ENCODE measurements at places on chromosomes 2 and 18.

GRCh38 chr2:33246432-33246831 is 230.0 kb upstream of the RASGRP3 start:
- DNase-seq: no peak

DNA sequence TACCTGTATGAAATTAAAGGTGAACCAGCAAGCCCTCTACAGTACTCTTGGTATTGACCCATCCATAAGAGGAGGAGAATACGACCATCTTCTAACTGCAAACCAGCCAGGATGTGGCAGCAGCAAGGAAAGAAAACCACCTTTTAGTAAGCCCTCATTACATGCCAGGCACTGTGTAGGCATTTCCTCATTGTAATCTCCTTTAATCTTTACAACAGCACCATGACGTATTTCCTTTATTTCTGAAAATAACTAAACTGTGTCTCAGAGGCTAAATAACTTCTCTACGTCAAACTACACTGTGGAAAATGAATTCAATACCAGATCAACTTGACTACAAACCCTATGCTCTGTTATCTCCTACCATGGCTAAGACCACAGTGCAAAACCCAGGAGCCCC is 18.2 kb downstream of the WDR35 start:
- DNase-seq: no peak

GRCh38 chr2:200324362-200324761 is 17.9 kb downstream of the SPATS2L start:
- no peak for DNase-seq

DNA sequence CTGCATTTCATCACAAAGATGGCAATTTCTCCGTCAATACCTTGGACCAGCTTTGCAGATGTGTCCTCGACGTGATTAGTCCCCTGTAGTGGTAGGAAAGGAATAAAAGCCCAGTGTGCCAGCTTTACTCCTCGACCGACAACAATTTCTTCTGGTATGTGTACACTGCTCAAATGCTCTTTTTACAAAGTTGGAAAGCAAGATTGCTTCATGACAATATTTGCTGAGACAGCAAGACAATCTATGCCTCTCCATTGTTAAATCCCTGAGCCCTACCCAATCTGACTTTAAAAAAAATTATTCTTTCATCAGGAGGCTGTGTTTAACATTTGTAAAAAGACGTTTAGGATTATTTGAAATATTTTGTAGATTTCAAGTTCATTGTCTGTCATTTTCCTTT is 27.6 kb upstream of the ZEB2 start:
- no peak for DNase-seq

- DNase-seq: no peak
These were observed 61.4 kb upstream of the MSTN start for GRCh38 chr2:190123956-190124355.

DNA sequence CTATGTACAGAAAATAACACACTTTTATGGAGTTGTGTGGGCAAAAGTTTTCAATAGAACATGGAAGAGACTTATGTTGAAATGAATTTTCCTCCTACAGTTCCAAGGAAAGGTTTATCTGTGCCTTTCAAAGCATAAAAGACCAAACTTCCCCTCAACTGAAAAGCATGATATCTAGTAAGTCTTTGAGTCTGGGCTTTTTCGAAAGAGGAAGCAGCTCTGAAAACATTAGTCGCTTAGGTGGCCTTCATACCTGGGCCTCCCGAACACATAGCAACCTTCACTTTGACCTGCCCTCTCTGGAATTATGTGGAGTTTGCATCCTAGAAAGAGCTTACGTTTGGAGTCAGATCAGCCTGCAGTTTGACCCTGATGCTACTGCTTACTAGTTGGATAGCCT is 4.8 kb upstream of the CAPN14 start:
- no peak for DNase-seq

- no peak for DNase-seq
These were observed 999 bp downstream of the INSIG2 start for GRCh38 chr2:118089139-118089800.

- no peak for DNase-seq
These were observed 247.8 kb downstream of the BCL2 start for GRCh38 chr18:63071701-63072141.

DNA sequence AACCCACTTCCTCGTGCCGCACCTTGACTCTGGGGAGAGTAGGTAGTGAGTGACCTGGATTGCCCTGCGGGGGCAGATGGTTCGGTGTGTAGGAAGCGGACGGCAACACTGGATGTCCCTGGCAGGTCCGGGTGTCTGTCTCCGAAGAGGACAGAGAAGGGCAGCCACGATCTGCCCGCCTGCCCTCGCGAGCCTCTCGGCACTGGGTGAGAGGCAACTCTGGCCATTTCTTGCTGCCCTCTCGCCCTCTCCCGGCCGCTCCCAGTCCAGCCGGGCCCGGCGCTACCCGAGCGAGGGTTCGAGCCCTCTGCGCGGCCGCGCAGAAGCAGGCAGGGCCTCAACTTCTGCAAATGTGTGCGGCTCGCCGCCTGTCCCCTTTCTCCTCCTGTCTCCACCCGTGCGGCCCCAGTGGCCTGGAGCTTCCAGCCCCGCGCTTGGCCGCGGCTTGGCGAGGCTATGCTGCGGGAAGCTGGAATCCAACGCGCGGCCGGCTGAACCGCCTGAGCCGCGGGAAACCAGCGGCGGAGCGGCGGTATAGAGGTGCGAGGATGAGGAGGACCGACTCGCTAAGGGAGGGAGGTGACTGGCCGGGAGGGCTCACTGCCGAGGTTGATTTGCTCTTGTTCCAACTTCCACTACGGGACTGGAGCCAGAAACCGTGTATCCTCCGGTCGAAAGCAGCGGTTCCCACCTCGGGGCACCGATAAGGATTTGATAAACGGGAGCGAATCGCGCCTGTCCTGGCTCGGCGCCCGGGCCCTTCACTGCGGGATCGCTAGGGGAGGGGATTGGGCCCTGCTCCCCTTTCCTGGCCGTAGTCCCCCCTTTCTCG is 1.5 kb downstream of the EPAS1 start:
- no peak for DNase-seq

DNA sequence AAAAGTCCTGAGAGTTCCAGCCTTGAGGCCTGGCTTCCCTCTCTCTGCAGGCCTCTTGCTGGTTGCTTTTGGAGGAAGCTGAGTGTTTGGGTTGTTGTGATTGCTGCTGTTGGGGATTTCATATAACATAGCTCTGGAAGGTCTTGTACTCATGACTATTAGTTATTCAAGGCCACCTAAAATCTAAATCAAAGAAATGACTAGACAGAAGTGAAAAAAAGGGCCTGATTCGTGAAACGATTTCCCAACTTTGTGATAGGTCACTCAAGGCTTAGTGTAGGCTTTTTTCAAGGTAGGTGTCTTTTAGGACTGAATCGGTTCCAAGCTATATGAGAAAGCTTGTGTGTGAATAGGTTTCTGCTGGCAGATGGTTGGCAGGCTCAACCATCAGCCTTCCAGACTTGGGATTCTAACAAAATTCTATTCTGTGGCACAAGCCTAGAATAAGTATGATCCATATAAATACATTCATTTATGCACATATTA is 164.4 kb downstream of the FMNL2 start:
- no peak for DNase-seq

- DNase-seq: no peak
These were observed 423.1 kb upstream of the CHST9 start for GRCh38 chr18:27608174-27608573.

- no peak for DNase-seq
These were observed 811.8 kb upstream of the ACVR2A start for GRCh38 chr2:147033044-147033443.

DNA sequence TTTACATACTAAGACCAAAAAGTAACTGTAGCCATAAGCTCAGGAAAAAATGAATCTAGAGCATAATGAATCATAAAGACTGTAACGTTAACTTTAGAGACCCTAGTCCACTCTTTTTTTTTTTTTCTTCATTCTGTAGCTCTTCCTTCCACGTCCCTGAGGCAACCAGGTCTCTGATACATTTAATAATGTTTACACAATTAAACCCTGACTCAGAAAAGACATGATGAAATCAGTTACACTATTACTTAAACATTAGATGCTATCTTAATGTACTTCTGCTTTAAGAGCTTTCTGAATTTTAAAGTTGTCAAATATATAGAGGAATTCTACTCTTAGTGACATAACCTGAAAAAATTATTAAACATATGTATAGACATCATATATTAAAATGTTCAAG is 1121.5 kb upstream of the DDX18 start:
- no peak for DNase-seq

DNA sequence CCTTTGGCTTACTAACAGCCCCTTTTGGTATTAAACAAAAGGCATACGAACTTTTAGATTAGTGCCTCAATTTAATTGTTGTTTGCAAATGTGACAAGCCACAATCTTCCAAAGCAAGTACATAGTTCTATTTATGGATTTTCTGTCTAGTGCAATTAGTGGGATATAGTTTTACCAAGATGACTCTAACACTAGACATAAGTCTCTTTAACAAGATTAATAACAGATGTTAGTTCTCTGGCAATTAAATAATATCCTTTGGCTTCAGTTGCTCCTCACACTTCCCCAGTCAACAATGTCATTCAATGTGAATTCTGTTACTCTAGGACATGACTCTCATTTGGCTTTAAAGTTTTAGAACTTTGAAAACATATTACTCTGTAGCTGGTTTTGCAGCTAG is 16.7 kb upstream of the MC4R start:
- no peak for DNase-seq

GRCh38 chr2:149885468-149885867 is 297.9 kb upstream of the MMADHC start:
- DNase-seq: no peak

- no peak for DNase-seq
These were observed 108.1 kb downstream of the ARHGEF33 start for GRCh38 chr2:38997781-38998180.

DNA sequence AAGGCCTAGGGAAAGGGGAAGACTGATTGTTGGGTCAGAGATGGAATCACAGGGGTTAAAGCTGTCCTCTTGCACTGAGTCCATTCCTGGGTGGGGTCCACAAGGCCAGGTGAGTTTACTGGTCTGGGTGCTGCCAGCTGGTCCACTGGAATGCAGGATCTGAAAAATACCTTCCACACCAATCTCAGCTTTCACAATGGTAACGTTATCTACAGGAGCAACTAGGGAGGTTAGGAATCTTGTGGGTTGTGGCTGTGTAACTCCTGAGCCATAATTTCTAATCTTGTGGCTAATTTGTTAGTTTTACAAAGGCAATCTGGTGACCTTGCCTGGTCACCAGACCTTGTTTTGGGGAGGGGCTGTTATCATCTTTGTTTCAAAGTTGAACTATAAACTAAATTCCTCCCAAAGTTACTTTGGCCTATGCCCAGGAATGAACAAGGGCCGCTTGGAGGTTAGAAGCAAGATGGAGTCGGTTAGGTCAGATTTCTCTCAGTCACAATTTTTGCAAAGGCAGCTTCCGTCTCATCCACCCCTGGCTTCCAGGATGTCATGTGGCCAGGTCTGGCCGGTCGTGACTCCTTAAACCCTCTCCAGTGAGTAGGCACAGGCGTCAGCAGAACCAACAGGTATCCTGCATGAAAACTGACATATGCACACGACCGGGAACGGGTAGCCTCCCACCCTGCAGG is 123.3 kb upstream of the SH3BP4 start:
- no peak for DNase-seq

DNA sequence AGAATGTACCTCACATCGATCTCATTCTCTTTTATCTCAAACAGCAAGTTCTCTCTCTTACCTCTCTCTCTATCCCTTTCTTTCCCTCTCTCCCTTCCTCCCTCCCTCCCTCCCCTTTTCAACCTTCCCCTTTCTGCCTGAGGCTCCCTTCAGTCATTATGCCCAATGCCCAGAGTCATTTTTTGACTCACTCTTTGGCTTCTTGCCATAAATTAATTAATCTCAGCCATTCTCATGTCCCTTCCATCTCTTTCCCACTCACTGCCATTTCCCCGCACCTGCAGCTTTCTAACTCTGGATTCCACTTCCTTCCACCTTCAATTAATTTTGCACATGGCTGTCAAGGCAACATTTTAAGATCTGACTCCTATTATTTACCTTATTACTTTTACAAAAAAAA is 60.1 kb downstream of the EVA1A start:
- no peak for DNase-seq

DNA sequence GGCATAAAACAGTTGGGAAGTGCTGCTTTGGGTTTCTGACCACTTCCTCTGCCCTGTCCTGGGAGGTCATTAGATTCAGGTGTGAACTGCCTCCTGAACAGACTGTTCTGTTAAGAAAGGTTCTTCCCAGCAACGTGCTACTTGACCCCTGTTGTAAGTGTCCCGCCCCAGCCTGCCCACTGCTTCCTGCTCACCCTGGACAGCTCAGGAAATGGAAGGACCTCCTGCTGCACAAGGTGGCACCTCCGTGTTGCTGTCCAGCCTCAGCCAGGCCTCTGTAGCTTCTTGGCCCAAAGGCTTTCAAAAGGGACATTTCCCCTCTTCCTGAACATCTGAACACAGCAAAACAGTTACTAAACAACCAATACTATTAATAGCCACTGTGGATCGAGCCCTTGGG is 5.3 kb downstream of the TOGARAM2 start:
- DNase-seq: no peak

- DNase-seq: no peak
These were observed 269.4 kb downstream of the LOXHD1 start for GRCh38 chr18:46387441-46388131.

DNA sequence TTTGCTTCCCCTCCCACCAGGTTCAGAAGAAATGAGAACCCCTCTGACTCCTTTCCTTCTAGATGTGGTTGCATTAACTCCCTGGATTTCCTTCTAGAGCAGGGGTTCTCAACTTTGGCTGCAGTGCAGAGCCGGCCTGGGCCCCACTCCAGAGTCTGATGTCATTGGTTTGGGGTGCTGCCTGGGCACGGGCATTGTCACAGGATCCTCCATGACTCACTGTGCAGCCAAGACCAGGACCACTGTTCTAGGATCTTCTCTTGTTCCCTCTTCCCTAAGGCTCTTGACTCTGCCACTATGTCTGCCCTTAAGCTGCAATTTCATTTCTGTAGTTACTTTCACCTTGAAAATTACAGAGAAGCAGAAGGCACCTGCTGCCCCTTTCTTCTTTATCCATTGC is 31.8 kb downstream of the TBC1D8 start:
- no peak for DNase-seq

DNA sequence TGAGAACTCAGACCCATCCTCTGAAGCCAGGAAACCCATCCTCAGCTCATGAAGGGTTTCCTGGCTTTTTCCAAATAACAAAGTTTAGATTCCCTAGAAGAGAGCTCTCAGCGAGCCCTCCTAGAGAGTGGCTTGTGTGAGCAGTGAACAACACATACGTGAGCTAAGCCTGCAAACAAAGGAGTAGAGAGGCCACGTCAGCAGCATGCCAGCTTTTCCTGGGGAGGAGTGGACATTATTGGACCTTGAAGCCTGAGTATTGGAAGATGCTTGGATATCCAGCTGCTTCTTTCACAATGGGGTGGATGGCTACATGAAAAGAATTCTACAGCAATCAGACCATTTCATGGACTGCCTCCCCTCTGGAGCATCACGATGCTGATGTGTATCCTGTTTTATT is 21.1 kb downstream of the KIF5C start:
- no peak for DNase-seq

Data from stimulated activated CD8-positive, alpha-beta memory T cell treated with anti-CD3 and anti-CD28 coated beads, Interleukin-15, amount 100 ng/mL, for 48 hours (primary cell).